ENCODE measurements at places on chromosomes 2 and 18.

DNA sequence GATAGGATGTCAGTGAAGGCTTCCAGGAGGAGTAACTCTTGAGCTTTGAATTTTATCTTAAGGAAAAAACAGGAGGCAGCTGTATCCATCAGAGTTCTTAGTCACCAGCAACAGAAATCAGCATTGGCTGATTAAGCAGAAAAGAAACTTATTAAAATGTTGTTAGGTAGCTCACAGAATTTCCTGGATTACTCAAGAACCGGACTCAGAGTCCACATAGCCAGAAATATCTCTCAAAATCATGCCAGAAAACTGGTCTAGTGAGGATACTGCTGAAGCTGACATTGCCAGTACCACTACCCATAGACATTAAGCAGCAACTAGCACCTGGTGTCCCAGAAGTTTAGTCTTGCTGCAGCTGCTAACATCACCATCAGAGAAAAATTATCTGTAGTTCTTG lies 10.1 kb upstream of the AFTPH start:
- DNase-seq, result no peak

DNA sequence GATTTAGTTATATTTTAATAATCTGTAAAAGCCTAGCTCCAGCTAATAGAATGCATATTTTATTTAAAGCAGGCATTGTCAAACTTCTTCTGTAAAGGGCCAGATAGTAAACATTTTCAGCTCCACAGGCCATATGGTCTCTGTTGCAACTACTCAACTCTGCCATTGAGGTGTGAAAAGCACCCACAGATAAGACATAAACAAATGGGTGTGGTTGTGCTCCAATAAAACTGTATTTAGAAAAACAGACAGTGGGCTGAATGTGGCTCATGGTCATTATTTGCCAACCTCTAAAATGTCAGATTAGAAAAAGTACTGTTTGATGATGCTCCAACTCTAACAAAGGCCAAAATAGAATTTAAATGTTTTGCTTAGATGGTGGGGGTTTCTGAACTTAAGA lies 519.9 kb downstream of the RNF144A start:
- no peak for DNase-seq

DNA sequence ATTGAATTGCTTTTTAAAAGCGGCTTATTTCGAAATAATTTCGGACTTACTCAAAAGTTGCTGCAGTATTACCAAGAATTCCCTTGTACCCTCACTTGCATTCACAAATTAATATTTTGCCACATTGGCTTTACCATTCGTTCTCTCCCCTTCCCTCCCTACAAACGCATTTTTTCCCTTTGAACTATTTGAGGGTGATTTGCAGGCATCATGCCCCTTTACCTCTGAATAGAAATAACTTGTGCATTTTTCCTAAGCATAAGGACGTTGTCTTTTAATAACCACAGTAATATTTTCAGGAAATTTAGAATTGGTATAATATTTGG lies 608 bp downstream of the CCDC138 start:
- DNase-seq, result no peak

DNA sequence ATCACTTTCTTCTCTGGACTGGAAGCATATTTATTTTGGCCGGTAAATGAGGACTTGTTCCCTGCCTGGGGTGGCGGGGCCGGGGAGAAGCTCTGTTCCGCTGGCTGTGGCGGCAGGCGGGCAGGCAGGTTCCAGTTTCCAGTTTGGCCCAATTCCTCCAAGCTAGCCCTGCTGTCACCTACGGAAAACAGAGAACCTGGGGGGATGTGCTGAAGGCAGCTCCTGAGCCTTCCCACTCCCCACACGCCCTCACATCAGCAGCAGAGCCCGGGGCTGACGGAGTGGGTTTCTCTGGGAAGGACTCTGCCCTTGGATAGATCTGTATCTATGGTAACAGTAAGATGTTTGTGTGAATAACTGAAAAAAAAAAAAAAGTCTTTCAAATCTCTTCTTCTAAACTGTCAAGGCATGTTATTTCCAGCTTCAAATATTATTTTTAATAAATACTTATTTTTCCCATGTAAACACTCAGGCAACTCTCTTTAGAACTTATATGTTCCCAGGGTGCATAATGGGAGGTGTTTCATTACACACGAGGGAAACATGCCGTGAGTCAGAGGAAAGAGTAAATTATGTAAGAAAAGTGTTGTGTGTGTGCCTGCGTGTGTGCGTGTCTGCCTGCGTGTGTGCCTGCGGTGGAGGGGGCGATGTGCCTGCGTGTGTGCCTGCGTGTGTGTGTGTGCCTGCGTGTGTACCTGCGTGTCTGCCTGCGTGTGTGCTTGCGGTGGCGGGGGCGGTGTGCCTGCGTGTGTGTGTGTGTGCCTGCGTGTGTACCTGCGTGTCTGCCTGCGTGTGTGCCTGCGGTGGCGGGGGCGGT lies 116.1 kb upstream of the ZNF516 start:
- peak; percentile 78 for DNase-seq

- no peak for DNase-seq
Observed at GRCh38 chr2:134586326-134586965, 132.4 kb downstream of the TMEM163 start.

GRCh38 chr2:65351948-65352595 lies 80.3 kb downstream of the SPRED2 start:
- DNase-seq, result no peak

GRCh38 chr2:71596011-71596410 lies 142.7 kb downstream of the DYSF start:
- DNase-seq, result no peak

- DNase-seq, result no peak
Observed at GRCh38 chr18:13578400-13578799, 148.0 kb downstream of the FAM210A start.

Measured in DMS53 (cell line).